ENCODE measurements at places on chromosomes 11 and 22. TPM values are rescaled to one million over a fixed set of nuclear protein-coding genes. Genes with fewer than 3 reads are reported as not detected.

Gene GAB4
- total RNA-seq: not detected

Gene B3GAT1
- 34.4 TPM for total RNA-seq

- DNase-seq: peak; percentile 30
These were observed 79.1 kb upstream of the LMO2 start for GRCh38 chr11:33970984-33971466.

DNA sequence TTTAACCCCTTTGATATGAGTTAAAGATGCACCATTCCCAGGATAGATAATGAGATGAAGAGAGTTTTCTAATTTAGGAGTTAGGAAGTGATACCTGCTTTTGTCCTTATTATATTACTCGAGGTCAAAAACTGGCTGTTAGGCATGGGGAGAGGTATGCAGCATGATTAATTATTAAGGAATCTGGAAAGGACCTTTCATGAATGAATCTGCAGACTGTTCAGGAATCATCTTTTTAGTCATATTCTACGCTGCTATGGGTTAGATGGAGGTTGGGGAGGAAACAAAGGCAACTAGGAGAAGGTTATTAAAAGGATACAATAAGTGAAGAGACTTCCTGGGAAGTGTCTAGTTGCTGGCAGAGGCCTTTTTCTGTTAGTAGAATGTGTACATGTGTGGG is 492.4 kb upstream of the CCDC90B start:
- DNase-seq: no peak

GRCh38 chr11:60455531-60456042 is at the start of gene MS4A1:
Gene MS4A1 (plus strand): TSS chr11:60455847. CDS start chr11:60462375, 6,528 bp downstream.
- peak; percentile 18 for DNase-seq

All from stomach (tissue), 19 donors.